GM06990 (cell line): ENCODE measurements at places on chromosomes 13 and 19.

- DNase-seq: no peak
Observed at GRCh38 chr13:52003541-52003940, 7.7 kb downstream of the ATP7B start.

GRCh38 chr19:18883526-18884304 lies 12.2 kb downstream of the CERS1 start:
- no peak for DNase-seq

GRCh38 chr19:43820098-43820883 lies 6.8 kb upstream of the ZNF283 start:
- no peak for DNase-seq

DNA sequence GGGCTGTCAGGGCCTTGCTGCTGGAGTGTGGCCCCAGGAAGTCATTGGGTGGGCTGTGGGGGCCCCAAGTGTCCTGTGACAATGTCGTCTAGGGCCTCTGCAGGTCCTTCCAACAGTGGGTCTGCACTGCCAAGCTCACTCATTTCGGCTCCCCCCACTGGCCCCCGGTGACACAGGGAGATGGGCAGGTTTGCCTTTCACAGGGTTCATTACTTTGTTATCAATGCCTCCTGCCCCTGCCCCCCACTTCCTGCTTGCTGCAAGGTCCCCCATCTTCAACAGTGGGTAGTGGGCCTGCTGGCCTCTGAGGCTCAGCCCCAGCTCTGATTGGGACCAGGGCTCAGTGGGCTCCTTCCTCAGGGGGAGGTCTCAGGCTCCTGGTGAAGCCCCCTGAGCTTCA lies 149.8 kb downstream of the URI1 start:
- no peak for DNase-seq

- no peak for DNase-seq
Observed at GRCh38 chr19:34306213-34306661, 51.9 kb downstream of the GARRE1 start.

DNA sequence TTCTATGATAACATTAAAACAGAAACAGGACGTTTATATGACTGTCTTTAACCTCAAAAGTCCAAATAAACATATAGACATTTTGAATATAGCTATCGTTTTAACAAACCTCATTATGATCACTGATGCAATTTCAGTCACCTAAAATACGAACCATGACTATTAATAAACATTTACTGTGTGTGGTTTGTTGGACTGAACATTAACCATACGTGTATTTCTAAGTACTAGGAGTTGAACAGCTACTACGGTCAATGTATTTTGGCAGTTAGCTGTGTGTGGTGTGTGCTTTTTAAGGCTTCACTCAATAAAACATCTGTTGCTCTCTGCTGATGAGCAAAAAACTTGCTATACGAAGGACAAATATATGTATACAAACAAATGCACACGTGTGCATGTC lies 281.4 kb downstream of the ABCC4 start:
- DNase-seq: no peak

- DNase-seq: no peak
Observed at GRCh38 chr19:49362929-49363267, 682 bp upstream of the TEAD2 start.

DNA sequence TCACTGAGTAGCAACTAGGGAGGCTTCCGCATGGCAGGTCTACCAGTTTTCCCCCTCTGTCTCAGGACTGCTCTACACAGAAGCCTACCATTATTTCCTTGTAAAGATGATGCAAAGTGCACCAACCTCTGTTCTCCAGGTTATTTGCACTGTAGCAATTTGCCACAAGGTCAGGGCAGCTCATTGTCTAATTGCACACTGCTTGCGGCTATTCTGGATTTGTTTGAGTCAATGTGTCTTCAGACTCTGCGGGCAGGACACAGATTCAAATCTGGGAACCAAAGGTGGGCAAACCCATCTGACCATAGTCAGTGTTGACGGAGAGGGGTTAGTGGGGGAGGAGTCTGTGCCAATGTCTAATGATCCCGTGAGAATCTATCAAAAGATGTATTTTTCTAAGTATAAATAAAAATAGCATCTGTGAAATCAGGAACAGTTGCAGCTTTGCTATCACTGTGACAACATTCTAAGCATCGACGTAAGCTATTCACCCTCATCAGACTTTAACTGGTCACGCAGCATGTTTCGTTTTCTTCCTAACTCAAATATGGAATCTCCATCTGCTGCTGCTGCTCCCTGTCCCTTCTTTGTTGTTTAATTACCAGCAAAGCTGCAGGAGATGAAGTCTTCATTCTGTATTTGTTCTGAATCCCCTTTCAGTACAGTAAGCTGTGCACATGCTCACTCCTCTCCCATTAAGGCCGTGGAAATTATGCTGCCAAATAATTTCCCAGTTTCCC lies 26.4 kb downstream of the CYSLTR2 start:
- DNase-seq: no peak

- no peak for DNase-seq
Observed at GRCh38 chr13:80133631-80134261, 207.2 kb downstream of the SPRY2 start.

GRCh38 chr19:7550987-7551761 lies 15.7 kb downstream of the PNPLA6 start:
- no peak for DNase-seq

GRCh38 chr19:15589760-15590451 lies 25.1 kb upstream of the CYP4F8 start:
- DNase-seq: no peak

DNA sequence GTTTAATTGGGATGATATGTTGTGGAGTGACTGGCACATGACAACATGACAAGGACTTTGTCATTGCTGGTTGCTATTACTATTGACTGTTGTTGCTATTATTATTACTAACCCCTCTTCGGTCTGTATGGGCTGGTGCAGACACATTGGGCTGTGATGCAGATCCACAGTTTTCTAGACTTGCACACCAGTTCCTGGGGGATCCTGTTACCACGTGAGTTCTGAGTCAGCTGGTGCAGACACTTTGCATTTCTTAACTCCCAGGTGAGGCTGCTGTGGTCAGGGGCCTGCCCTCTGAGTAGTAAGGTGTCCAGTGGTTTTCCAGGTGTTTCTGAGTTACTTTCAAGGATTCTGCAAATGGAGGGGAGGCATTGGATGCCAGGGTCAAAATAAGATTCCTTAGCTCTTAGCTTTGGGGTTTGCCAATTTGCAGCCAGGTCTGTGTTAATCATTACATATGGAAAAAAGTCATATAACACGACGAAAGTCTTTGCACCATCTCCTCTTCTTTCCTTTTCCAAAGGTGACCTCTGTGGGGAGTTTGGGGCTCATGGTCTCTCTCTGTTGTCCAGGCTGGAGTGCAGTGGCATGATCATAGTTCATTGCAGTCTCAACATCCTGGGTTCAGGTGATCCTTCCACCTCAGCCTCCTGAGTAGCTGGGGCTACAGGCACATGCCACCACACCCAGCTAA lies 19.3 kb downstream of the BICRA start:
- no peak for DNase-seq

DNA sequence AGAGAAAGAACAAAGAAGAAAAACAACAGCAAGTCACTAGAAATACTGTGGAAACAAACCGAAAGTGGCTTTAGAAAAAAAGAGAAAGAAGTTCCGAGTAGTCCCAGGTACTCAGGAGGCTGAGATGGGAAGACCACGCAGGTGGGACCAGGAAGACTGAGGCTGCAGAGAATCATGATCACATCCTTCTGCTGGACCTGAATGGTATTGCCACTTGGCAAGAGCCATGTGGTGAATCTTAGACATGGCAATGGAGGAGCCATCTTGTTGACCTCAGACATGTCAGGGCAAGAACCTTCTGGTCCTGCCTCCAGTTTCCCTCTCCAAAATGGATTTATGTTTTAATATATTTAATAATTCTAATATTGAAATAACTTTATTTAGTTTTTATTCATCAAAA lies 37.4 kb upstream of the ZNF724 start:
- DNase-seq: no peak

- peak; percentile 26 for DNase-seq
Observed at GRCh38 chr13:19818223-19818842, 35.6 kb upstream of the PSPC1 start.

DNA sequence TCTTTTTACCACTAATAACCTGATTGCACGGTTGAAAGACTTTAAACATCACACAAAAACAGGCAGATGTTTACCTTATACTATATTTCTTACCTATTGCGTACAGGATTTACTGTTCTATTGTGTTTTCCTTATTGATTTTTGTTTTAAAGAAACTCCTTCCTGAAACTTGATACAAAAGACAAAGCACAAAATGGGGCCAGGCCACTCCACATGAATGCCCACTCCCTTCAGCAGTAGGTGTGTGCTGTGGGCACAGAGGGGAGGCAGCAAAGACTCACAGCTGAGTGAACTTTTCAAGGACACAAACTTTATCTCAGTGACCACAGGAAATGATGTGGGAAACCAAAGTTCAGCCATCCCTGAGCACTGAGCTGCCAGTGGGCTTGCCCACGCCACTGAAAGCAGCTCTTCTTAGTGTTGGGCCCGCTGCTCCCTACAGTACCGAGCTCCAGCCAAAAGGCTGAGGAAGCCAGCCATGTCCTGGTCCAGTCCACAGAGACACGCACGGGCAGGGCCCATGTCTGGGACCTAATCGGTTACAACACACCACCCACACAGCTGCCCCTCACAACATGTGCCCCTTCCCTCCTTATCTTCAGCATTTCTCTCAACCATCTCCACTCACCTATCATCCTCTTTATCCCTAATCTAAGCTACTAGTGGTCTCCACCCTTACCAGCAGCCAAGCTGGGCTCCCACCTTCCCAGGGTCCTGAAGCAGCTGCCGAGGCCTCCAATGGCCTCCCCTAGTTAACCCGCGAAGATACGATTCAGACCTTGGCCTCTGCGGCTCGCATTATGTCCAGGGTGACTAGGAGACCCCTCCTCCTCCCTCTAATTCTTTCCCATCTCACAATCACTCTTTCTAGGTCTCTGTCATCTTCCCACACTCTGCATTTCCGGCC lies 39.5 kb downstream of the ATP7B start:
- no peak for DNase-seq

DNA sequence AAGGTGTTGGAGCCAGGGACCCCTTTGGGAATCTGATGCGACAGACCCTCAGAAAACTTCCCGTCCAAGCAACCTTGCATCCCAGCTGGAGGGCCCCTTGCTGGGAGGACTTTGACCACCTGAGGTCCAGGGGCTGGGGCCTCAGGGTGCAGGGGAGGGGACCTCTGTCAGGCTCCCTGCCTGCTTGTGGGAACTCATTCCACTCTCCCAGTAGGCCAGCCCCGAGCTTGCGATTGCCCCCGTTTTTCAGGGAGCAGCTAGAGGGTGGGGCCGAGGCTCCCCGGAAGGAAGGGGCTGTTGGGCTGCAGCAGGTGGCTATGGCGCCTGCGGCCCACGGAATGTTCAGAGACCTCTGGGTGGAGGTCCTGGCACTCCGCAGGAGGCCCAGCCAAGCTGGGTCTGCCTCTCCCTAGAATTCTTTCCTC lies 2.8 kb downstream of the GNA11 start:
- DNase-seq: no peak

DNA sequence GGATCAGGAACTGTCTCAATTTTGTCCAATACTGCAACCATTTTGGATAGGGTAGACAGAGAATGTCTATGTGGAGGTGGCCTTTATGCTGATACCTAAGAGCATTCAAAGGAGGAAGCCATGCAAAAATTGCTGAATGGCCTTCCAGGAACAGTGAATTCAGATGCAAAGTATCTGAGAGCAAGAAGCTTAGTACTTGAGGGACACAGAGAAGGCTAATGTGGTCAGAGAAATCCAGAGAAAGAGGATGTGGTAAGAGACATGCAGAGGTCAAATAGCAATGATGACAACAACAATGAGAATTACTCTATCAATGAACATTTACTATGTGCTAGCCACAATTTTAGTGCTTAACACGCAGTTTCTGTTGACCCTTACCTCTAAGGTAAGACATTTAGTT lies 785.6 kb upstream of the KLHL1 start:
- DNase-seq: no peak

DNA sequence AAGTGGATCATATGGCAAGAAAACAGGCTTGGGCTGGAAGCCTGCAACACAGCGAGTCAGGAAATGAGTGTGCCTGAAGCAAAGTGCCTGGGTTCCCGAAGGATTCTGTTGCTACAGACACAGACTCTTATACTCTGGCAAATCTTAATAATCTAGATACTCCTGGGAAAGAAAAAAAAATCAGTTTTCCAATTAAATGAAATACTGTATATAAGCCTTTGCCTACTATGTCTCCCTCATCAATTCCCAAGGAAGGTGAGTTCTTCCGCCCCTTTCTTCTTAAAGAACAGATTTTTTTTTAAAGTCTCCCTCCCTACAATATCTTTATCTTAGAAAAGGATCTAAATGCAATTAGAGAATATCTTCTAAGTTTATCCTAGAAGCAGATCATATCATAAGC lies 10.3 kb downstream of the ZFP82 start:
- no peak for DNase-seq

- peak; percentile 16 for DNase-seq
Observed at GRCh38 chr19:43956827-43957226, 5.8 kb downstream of the ZNF221 start.

DNA sequence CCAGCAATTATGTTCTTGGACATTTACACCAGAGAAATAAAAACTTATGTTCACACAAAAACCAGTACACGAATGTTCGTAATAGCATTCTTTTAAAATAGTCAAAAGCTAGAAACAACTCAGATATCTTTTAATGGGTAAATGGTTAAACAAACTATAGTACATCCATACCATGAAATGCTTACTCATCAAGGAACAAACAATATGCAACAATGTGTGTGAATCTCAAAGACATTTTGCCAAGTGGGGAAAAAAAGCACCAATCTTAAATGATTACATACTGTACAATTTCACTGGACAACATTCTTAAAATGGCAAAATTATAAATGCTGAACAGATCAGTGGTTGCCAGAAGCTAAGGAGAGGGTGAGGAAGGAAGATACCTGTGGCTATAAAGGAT lies 36.6 kb downstream of the MYCBP2 start:
- no peak for DNase-seq

DNA sequence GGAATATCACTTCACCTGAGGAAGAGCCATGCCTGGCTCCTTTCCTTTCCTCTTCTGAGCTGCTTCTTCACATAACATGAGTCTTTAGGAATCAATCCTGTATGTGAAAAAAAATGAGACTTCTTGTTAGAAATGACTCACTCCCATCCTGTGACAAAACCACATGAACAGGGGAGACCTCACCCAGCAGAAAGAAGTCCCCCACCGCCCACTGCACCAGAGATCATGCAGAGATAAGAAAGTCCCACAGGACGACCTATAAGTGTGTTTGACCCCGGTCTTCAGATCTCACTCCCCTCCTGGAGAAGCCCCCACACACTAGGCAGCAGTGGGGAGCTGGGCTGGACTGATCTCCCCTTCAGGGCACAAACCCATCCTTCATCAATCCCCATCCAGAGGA lies 7.8 kb downstream of the ZNF600 start:
- peak; percentile 11 for DNase-seq

GRCh38 chr13:105959876-105960275 lies 575.6 kb downstream of the EFNB2 start:
- no peak for DNase-seq
